IMR-90 (cell line): ENCODE measurements at places on chromosomes 5 and 9. TPM values are rescaled to one million over a fixed set of nuclear protein-coding genes. Genes with fewer than 3 reads are reported as not detected.

GFI1B gene
- 0.02 TPM in 1 of 2 replicates, not detected in the other for polyA plus RNA-seq

SGCD gene
- polyA plus RNA-seq, result 4.7 and 5.8 TPM in 2 replicates

RAB3C gene
- polyA plus RNA-seq, result not detected in 2 replicates

C9orf40 gene
- 1.9 TPM in 2 replicates for polyA plus RNA-seq

IFNW1 gene
- polyA plus RNA-seq, result not detected in 2 replicates

IFNA13 gene
- polyA plus RNA-seq, result not detected in 2 replicates

SLC6A7 gene
- polyA plus RNA-seq, result not detected in 2 replicates

PCDHB3 gene
- 0.10 and 0.12 TPM in 2 replicates for polyA plus RNA-seq

ZNF366 gene
- polyA plus RNA-seq, result not detected in 2 replicates

TAS2R1 gene
- not detected in 2 replicates for polyA plus RNA-seq

OR1L4 gene
- polyA plus RNA-seq, result not detected in 2 replicates

PCDHAC1 gene
- polyA plus RNA-seq, result not detected in 2 replicates

PHF2 gene
- 9.5 and 9.6 TPM in 2 replicates for polyA plus RNA-seq

SLU7 gene
- polyA plus RNA-seq, result 12.6 and 15.9 TPM in 2 replicates

GABRB2 gene
- polyA plus RNA-seq, result not detected in 2 replicates

OTP gene
- not detected in 2 replicates for polyA plus RNA-seq

AK6 gene
- polyA plus RNA-seq, result 23.1 and 34.4 TPM in 2 replicates

HOMER1 gene
- polyA plus RNA-seq, result 1.3 and 1.9 TPM in 2 replicates

SLC6A19 gene
- not detected in 2 replicates for polyA plus RNA-seq

INVS gene
- 7.9 and 9.2 TPM in 2 replicates for polyA plus RNA-seq

NRARP gene
- 0.15 and 0.39 TPM in 2 replicates for polyA plus RNA-seq

SLC9A3 gene
- polyA plus RNA-seq, result 1.3 and 1.5 TPM in 2 replicates

ZNF883 gene
- polyA plus RNA-seq, result 0.32 and 0.51 TPM in 2 replicates

SPINK5 gene
- not detected in 2 replicates for polyA plus RNA-seq

ADAMTS6 gene
- polyA plus RNA-seq, result 21.0 and 23.9 TPM in 2 replicates

DNAJB5 gene
- 9.9 and 11.4 TPM in 2 replicates for polyA plus RNA-seq

FCN2 gene
- polyA plus RNA-seq, result not detected in 2 replicates

SNCAIP gene
- polyA plus RNA-seq, result 14.2 and 15.3 TPM in 2 replicates

OR2Y1 gene
- polyA plus RNA-seq, result not detected in 2 replicates

MYO10 gene
- 39.9 and 41.9 TPM in 2 replicates for polyA plus RNA-seq

FAM153A gene
- not detected in 2 replicates for polyA plus RNA-seq

ZNF474 gene
- polyA plus RNA-seq, result 0.19 and 0.24 TPM in 2 replicates

DNAJC21 gene
- 10.2 and 12.7 TPM in 2 replicates for polyA plus RNA-seq

SLC6A3 gene
- polyA plus RNA-seq, result not detected in 2 replicates

HAVCR2 gene
- polyA plus RNA-seq, result 0.07 and 0.09 TPM in 2 replicates

WNK2 gene
- polyA plus RNA-seq, result not detected in 2 replicates

PCDHB7 gene
- 0.27 and 0.38 TPM in 2 replicates for polyA plus RNA-seq

LECT2 gene
- polyA plus RNA-seq, result not detected in 2 replicates

KCNMB1 gene
- not detected in 2 replicates for polyA plus RNA-seq

RASEF gene
- 0.05 TPM in 1 of 2 replicates, not detected in the other for polyA plus RNA-seq

ZBTB5 gene
- polyA plus RNA-seq, result 5.8 and 6.3 TPM in 2 replicates

OR13C3 gene
- polyA plus RNA-seq, result not detected in 2 replicates

FOXD1 gene
- 23.1 and 28.3 TPM in 2 replicates for polyA plus RNA-seq

CDH12 gene
- not detected in 2 replicates for polyA plus RNA-seq
